ENCODE measurements at places on chromosomes 11 and 22.

DNA sequence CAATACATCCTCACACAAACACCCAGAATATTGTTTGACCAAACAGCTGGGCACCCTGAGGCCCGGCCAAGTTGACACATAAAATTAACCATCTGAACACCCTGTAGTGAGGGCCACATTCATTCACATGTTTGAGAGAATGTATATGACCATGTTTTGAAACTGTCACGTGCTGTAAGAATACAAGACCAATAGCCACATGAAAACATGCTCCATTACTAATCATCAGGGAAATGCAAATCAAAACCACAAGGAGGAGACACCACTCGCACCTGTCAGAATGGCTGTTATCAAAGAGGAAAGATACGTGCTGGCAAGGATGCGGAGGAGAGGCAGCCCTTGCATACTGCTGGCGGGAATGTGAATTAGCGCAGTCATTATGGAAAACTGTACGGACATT is 38.3 kb upstream of the IGSF9B start:
- DNase-seq: no peak

DNA sequence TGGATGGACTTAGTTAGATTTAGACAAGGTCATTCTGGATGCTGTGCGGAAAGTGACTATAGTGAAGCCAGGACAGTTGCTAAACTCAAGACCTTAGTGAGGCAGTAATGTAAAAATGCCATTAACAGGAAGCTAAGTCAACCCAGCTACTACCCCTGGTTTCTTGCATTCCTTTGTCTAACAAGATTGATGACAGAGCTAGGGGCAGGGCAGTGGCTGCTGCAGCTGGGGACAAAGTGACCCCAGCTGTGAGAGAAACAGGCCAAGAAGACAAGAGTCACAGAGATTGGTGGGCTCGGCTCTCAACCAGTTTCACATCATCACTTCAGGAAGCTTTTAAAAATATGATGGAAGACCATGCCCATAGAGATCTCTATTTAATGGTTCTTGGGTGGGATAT is 110.4 kb upstream of the POU2AF2 start:
- no peak for DNase-seq

- DNase-seq: no peak
Measured at GRCh38 chr11:127862406-127862805, 725.0 kb downstream of the ETS1 start.

DNA sequence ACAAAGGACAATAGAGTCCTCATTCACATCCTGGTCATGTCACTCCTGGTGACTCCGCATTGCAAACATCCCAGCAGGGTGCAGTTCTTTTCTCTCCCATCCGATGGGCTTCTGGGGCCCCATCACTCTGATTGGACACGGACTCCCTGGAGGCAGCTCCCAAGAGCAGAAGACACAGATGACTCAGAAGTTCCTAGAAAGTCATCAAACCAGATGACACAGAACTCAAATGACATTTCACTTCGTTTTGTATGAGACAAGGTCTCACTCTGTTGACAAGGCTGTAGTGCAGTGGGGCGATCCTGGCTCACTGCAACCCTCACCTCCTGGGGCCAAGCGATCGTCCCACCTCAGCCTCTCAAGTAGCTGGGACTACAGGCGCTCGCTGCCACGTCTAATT is 33.2 kb downstream of the ZNF195 start:
- no peak for DNase-seq

DNA sequence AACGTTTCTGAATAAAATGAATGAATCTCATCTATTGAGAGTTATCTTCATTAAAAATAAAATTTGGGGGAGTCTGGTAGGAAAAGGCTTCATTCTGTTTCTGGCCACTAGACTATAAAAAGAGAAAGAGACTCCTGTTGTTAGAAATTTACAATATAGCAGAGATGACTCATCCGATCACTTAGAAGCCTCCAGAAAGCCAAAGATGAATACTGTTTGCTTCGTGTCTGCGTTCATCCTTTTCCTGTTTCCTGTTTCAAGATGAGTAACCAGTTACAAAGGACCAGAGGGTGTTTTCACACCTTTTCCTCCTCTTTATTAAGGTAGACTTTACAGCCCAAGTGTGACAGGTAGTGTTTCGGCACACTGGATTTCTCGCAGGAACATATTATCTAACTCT is 1120.7 kb downstream of the LRRC4C start:
- no peak for DNase-seq

DNA sequence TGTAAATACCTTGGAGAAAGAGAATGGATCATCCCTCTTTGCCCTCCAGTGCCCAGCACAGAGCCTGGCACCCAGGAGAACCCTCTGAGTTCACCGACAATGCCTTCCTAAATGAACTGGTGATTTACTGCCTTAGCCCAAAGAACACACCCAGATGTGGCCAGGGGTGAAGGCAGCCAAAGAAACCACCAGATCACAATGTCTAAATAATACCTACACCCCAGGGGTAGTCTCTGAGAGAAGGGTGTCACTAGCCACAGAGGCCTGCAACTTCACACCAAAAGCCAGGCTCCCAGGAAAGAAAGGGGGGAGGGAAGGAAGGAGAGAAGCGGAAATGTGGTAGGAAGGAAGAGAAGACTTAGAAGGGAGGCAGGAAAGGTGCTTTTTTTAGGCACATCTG is 65.7 kb downstream of the RPL27A start:
- no peak for DNase-seq

DNA sequence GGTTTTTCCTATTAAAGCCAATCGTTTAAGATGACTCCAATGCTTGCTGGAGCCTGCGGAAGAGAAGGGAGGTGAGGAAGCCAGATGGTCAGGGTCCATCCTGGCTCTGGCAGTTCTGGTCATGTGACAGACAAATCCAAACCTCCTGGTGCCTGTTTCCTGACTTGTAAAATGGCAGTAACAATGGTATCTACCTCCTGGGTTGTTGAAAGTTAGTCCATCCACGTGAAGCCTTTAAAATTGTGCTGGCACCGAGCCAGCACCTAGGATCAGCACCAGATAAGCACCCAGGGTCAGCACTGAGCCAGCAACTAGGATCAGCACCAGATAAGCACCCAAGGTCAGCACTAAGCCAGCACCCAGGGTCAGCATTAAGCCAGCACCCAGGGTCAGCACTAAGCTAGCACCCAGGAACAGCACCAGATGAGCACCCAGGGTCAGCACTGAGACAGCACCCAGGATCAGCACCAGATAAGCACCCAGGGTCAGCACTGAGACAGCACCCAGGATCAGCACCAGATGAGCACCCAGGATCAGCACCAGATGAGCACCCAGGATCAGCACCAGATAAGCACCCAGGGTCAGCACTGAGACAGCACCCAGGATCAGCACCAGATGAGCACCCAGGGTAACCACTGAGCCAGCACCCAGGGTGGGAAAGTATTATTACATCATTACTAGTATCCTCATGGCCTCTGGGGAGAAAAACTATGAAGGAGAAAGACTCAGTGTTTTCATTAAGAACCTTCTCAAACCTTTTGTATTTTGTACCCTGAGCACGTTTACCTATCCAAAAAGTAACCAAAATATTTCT is 17.2 kb downstream of the KIAA0930 start:
- no peak for DNase-seq

GRCh38 chr11:92681586-92681985 is 287.9 kb upstream of the MTNR1B start:
- no peak for DNase-seq

DNA sequence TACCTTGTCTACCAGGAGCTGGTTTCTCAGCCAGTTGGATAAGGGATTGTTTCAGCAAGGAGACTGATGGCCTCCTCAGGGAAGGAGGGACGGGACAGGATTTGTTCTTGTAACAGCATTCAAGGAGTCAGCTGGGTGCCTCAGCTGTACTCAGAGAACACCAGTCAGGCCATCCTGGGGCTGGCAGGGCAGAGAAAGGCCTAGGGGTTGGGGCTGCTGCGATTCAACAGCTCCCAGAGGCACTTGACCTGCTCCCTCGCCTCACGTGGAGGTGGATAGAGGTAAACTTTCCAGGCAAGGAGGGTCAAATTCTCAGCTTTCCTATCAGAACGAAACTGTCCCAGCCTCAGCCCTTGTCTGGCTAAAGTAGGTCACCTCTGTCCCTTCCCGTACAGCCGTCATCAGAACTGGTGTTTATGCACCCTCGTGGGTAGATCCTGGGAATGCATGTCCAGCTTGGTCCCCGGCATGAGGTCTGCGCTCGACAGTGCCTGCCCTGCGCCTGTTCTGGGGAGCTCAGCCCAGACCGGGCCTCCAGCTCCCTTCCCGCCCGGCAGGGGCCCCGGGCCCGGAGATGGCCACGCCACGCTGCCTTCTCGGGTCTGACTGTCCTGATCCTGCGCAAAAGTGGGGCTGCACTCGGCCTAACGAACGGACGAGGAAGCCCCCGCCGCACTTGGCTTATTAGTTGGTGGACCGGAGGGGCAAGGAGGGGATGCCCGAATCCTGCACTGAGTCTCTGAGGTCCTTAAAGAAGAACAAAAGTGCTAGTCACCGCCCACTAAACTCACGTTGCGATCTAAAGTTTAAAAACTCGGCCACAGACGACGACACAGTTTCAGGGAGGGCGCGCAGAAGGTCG is 762 bp upstream of the CCDC134 start:
- no peak for DNase-seq

DNA sequence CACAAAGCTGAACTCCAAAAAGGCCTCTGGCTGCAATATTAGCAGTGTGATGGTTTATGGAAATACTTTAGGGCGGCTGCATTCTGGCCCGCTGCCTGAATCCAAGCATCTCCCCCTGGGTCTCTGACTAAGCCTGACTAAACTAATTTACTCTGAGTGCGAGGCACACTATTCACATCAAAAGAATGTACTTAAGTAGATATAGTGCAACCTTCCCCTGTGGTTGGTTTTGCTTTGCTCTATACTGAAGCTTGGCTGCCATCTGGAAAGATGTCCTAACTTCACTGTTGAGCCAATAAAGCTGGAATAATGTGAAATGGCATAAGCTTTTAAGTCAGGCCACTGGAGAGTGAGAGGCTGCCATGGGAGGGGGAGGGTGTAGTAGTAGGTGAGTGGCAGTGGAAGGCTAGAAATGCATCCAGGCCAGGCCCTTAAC is 321.6 kb downstream of the AASDHPPT start:
- peak; percentile 67 for DNase-seq

DNA sequence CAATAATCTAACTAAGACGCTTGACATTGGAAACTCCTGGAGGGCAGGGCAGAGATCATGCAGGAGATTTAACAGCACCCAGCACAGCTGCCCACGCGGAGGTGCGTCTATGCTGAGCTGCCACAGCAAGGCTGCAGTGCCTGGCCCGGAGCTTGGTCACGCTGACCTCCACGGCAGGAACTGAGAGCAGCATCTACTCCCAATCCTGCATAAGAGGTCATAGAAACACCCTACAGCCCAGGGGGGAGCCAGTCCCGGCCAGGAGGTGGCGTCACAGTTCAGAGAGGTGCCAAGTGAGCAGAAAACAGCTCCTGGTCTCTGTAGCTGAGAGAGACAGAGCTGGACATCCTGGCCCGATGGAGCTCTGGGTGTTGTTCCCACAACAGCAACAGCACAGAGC is 121.1 kb upstream of the TMEM45B start:
- DNase-seq: no peak

- no peak for DNase-seq
Measured at GRCh38 chr11:1744137-1744886, 6.1 kb downstream of the IFITM10 start.

- no peak for DNase-seq
Measured at GRCh38 chr11:66017321-66017720, 5.5 kb downstream of the CST6 start.

DNA sequence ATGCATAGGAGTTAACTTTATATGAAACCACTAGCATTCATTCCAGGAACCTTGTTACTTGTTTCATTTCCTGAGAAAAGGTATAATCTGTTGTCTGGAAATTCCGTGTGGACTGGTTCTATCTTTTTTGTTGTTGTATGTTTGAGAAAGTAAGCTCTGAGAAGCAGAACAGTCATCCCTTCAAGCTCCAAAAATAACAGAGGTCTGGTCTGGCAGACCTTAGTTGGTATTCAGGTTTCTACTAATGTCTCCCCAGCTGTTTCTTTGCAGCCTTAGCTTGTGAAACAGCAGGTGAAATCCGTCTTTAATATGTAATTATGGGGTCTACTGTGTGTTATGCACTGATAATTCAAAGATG is 2.4 kb downstream of the RNF121 start:
- no peak for DNase-seq

- DNase-seq: no peak
Measured at GRCh38 chr22:20957102-20957682, 9.9 kb upstream of the AIFM3 start.

DNA sequence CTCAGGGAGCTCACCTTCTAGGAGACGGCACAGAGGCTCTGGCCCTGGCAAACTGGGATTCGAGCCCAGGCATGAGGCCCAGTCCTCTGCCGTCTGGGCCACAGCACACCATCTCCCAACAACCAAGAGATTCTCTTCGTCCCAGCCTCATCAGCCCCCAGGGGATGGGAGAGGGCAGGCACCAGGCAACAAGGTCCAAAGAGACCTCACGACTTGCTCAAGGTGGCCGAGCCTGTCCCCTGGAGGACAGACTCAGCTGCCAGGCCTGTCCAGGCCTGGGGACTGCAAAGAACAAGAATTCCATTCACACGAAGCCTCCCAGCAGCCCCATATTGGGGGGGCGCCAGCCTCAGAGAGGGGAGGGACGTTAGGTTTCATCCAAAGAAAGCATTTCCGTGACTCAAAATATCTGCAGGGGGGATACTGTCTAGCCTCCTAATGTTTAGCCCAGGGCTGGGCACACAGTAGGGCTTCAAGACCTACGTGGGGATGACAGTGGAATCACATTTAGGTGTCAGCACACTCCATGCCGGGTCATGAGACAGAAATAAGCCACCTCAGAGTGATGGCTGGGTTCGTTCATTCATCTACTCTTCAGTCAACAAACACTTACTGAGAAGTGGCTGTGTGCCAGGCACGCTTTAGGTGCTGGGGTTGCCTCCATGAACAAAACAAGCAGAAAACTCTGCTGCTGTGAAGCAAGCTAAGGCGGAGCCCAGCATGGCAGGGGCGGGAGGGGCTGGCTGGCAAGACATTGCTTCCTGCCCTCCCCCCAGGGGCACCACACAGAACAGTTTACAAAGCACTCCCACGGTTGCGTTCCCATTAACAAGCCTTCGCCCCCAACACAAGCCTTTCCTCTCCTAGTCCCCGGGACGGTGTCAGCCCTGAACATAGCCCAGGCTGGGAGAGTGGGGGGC is 1.2 kb downstream of the CARNS1 start:
- peak; percentile 62 for DNase-seq

GRCh38 chr11:126485986-126486635 is 130.6 kb downstream of the ST3GAL4 start:
- DNase-seq: no peak

DNA sequence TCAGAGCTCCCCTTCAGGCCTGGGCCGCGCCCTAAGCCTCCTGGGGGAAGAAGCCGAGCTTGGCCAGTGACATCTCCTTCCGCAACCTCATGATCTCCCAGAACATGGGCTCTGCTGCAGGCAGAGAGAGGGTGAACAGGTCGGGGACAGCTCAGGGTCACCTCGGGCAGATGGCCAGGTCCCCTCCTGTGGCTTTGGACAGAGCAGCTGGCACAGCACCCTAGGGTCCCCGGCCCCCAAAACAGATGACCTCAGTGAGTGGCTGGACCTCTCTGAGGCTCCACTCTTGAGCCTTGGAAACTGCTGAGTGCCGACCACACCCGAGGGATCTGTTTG is 6.9 kb upstream of the FADS3 start:
- DNase-seq: no peak

GRCh38 chr11:73188301-73188700 is 29.8 kb upstream of the P2RY2 start:
- no peak for DNase-seq

Data from NCI-H446 (cell line).